ENCODE measurements at places on chromosomes 1 and 21. TPM values are rescaled to one million over a fixed set of nuclear protein-coding genes. Genes with fewer than 3 reads are reported as not detected.
A peak's percentile ranks its signal among the peaks of the same experiment; 100 is the strongest.

- DNase-seq: no peak
These were observed 14.4 kb downstream of the SPOCD1 start for GRCh38 chr1:31801458-31801857.

GRCh38 chr1:62357916-62358315 lies 38.7 kb upstream of the KANK4 start:
- no peak for DNase-seq

- no peak for DNase-seq
These were observed 3.7 kb downstream of the HES3 start for GRCh38 chr1:6247651-6248050.

DNA sequence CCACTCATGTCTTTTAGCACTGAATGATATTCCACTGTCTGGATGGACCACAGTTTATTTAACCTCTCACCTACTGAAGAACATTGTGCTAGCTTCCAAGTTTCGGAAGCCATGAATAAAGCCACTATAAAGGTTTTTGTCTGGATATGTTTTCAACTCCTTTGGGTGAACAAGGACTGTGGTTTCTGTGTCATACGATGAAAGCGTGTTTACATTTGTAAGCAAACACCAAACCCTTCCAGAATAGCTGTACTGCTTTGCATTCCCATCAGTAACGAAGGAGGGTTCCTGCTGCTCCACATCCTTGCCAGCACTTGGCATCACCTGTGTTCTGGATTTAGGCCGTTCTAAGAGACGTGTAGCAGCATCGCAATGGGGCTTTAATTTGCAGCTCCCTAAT lies 10.7 kb upstream of the ARHGEF16 start:
- DNase-seq: no peak

- peak; percentile 35 for DNase-seq
These were observed 19.7 kb upstream of the RNU1-4 start for GRCh38 chr1:16720351-16721223.

DNA sequence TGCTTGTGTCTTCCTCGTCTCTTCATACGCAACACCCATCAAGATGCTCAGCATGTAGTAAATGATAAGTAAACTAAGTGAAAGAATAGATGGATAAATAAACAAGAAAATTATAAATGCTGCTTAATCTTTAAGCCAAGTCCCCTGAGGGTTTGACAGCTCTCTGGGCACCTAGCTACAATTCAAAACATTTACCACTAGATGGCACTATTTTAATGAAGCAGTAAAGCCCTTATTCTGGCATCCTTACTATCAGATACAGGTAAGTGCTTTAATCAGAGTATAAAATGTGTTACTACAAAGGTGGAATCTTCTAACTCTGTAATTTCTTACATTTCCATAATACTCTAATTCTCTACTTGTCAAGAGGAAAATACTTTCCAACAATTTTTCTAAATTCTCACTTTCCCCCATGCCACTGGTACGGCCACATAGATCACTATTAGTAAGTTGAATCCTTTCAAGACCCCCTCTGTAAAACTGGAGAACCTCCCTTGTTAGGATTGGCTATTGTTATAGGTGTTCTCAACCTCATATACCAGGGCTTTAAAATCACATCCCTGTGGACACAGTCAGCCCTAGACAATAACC lies 137.8 kb downstream of the BARHL2 start:
- no peak for DNase-seq

DNA sequence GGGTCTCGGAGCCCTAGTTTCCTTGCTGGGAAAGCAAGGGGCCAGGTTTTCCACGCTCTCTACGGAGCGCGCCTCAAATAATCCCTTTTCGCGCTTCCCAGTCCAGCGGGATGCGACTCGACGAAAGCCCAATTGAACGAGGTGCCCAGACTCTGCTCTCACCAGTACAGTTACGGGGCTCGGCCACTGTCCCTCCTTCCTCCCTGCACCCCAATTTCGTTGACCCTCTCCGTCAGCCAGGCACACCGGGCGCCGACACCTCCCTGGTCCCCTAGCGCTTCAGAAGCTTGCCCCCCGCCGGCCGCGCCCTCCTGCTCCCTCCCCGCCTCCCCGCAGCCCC lies 389 bp downstream of the SEMA6C start:
- no peak for DNase-seq

DNA sequence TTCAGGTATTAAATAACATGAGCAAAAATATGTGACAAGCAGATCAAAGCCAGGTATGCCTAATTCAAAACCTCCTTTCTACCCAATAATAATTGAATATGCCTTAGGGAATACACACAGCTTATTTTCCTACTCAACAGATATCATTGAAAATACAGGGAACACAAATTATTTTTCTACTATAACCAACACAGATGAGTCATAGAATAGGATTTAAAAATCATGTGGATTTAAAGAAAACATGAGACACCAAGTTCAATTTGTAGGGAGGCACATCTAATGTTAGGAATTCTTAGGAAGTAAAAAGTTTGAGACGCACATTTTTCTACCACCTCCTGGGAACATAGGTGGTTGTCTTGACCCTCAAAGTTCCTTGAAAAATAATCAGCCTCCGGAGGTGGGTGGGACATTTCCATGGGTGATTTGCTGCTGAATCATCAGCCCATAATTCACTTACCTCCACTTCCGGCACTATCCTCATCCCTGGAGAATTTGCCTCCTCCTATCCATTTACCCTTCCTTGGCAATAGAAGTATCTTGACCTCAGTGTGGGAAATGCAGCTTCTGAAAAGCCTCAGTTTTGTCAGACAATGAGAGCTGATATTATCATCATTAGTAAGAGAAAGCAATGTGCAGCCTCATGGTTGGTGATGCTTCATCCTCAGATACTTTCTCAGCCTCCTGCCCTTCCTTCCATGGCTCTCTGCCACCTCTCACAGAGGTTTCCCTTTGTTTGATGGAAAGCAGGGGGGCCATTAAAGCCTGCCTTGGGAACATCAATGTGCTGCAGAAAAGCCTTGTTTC lies 33.5 kb upstream of the RGS4 start:
- DNase-seq: no peak

DNA sequence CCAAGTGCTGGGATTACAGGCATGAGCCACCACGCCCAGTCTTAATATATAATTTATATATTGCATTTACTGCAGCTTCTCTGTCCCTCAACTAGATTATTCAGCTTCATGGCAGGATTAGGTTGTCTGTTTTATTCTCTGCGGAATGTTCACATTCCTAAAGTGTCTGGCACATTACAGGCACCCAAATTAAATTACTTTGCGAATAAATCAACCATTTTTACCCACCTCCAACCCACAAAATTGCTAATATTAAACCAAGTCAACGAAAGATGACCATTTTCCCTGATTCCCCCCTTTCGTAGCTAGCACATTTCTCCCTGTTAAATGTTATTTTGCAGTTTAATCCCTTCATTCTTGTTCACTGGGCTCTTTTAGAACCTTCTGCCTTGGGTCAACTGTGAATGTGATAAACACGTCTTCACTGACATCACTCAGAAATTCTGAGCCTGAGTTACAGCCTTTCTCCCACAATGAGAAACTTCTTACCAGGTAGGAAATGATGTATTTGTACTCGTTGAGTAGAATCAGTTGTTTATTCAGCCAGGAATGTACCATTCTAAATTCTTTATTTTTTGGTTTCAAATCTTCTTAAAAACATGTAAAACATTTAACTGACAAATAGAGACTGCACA lies 35.9 kb downstream of the THAP3 start:
- no peak for DNase-seq

Gene ACKR1
- 12.1 TPM for polyA plus RNA-seq

Gene CELA3B
- not detected for polyA plus RNA-seq

Gene ANKRD34A
- 1.9 TPM for polyA plus RNA-seq
